Peyer's patch (tissue), 4 donors: ENCODE measurements at places on chromosomes 5 and 9. TPM values are rescaled to one million over a fixed set of nuclear protein-coding genes. Genes with fewer than 3 reads are reported as not detected.

Gene SV2C
- total RNA-seq, result not detected

Gene TLX3
- not detected for total RNA-seq

Gene FRMPD1
- not detected for total RNA-seq

Gene RPL7A
- 1,565 TPM for total RNA-seq

Gene GKAP1
- 7.5 TPM for total RNA-seq

Gene FGFR4
- 53.2 TPM for total RNA-seq

Gene USP20
- total RNA-seq, result 15.8 TPM

Gene CDH18
- not detected for total RNA-seq

DNA sequence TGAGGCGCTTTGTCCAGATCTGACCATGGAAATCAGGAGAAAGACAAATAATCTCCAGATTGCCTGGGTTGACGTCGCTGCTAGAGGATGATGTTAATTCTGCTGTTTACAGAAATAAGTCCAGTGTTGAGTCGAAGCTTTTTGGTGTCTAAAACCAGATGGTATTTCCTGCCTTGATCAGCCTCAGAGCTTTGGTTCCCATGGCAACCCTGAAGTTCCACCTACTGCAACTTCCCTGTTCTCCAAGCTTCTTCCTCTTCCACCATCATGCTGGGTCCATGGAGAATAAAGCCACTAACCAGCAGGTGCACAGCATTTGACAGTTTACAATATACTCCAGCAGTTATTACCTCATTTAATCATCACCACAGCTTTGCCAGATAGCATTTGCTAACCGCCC is 18.0 kb upstream of the GABBR2 start:
- DNase-seq, result no peak

DNA sequence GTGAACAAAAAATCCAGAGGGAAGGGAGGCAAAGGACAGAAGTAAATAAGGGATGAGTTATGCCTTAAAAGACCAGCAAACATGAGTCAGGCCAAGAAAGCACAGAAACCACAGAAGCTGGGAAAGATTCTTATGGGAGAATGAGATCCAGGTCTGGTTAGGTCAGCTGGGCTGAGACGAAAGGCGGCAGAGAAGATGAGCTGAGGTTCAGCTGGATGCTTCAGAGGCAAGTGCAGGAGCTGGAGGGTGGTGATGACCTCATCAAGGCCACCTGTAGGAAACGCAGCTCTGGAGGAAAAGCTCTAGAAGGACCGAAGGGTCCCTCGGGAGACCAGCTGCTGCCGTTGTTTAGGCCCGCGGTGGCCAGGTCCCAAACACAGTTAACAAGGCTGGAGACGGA is 152.0 kb downstream of the MYO10 start:
- DNase-seq, result no peak

GRCh38 chr9:86939321-86939720 is 8.0 kb downstream of the GAS1 start:
- no peak for DNase-seq

DNA sequence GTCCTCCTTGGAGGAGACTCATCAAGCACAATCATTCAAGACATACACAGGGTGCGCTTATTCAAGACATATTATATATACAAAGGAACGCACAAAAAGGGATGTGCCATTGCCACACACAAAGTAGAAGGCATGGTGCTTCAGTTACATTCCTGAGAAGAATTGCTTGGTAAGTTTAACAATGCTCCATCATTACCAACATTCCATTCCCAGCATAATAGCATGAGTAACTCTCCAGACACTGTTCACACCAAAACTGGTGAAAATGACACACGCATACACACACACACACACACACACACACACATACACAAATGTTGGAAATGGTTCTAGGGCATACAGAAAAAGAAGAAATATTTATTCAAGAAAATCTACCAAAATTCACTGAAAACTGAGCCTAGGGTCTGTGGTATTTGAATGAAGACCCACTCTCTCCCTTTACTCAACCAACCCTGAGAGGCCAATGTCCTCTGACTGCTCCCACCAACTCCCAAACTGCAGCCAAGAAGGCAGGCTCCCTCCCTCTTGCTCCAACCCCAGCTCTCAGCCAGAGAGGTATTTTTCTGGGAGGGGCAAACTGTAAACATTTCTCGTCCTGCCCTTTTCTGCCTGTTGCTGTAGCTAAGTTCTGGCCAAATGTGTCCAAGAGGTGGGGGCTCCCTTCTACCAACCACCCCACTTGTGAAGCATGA is 19.9 kb downstream of the UGT3A1 start:
- DNase-seq, result no peak

- no peak for DNase-seq
These were observed 41.8 kb downstream of the CSF2 start for GRCh38 chr5:132115375-132115774.

DNA sequence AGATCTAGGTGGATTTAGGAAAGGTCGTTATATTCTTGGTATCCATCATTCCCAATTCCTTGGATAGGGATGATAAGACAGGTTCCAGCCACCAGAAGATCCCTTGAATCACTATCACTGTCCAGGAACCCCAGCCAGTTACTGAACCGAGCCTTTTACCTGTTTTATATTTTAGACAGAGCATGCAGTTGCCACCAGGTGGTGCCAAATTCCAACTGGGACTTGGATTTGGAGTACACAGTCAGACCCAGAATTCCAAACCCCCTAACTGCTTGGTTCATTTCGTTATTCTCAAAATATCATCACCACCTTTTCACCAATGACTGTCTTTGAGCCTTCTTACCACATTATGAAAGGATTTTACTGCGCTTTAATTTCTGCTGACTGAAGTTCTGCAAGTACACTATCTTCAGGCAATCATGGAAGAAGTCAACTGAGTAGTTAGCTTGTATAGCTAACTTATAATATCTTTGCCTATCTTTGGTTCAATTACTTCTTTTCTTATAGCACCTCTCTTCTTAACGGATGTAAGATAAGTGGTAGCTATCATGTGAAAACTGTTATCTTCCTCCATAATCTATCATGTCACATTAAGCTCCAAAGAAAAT is 191.8 kb downstream of the PRR16 start:
- peak; percentile 48 for DNase-seq

DNA sequence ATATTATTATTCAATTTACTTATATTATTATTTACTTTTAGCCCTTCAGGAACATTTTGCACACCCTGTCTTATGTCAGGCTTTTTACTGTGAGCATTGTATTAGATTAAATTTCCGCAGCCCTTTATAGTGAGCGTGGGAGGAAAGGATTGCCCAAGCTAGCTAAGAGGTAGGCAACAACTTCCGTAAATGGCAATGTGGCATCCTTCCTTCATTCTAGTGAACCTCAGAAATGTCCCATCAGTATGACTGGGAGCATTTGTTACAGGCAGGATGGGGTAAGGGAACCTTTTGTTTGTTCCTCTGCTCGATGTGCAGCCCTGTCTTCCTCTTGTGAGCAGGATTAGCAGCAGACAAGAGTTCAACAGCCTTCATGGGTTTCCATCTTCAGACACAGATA is 6.2 kb upstream of the CD180 start:
- DNase-seq, result no peak

DNA sequence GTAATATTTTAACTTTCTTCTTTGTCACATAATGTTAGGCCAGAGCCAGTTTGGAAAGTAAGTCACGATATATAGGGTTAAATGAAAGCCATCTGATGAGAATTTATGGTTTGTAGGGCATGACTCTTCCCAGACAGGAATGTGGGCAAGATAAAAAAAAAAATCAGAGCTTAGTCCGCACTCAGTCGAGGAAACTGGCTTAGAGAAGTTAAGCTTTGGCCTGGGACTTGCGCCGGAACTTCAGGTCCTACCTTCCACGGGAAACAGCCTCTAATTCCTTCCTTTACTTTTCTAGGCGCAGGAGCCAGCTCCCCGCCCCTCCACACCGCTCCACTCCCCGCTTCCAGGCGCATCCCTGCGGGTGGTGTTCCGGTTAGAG is 475 bp downstream of the DDX31 start:
- DNase-seq, result no peak

DNA sequence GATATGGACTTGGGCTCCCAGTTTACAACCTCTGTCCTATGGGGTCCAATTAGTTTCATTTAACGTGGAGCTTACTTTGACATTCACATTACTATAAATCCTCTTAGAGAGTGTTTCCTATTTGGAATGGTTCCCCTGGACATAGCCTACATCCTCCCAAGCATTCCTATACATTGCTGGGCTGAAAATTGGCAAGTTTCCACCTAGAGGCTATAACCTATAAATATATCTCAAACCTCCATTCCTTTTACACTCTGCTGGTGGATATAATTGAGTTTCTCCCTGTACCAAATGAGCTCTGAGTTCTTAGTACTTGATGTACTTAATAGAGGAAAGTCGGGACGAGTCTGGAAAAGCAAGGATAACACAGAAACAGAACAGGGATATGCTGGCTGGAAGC is 172.8 kb downstream of the ASTN2 start:
- no peak for DNase-seq
